SW 1271 (cell line): ENCODE measurements at places on chromosomes 1 and 21.

DNA sequence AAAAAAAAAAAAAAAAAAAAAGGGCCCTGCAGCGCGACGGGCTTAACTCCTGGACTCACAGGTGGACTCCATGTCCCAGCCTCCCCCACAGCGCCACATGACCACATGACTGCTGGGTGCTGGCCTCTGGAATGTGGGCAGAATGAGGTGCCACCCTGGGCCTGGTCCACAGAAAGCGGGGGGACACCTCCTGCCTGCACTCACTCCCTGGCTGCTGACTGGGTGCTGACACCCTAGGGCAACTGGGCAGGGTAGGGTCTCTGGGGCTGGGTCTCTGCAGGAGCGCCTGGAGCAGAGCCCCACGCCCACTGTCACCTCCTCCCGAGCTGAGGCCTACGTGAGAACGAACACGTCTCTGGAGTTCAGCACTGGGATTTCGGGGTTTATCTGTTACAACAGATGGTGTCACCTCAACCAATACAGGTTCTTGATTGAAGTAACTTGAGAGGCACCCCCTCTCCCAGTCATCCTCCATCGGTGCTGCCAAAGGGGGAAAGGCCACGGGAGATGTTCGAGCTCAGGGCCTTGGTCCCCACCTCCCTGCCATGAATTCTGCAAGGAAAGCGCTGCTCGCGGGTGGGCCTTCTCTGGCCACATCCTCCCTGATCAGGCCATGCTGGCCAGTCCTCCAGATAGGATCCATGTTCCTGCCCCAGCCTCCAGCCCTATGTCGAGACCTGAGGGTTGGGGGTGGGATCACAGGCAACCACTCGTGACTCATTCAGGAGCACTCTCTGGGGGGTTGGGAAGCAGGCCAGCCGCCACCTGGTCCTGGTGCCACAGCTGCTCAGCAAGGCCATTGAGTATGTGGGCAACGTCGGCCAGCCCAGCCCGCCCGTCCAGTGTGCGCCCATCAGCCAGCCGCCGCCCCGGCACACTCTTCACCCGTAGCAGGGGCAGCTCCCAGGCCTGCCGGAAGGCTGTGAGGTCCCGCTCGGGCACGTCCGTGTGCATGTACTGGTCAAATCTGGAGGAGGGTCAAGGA, 5.4 kb downstream of the CPLANE2 start:
- DNase-seq = no peak

DNA sequence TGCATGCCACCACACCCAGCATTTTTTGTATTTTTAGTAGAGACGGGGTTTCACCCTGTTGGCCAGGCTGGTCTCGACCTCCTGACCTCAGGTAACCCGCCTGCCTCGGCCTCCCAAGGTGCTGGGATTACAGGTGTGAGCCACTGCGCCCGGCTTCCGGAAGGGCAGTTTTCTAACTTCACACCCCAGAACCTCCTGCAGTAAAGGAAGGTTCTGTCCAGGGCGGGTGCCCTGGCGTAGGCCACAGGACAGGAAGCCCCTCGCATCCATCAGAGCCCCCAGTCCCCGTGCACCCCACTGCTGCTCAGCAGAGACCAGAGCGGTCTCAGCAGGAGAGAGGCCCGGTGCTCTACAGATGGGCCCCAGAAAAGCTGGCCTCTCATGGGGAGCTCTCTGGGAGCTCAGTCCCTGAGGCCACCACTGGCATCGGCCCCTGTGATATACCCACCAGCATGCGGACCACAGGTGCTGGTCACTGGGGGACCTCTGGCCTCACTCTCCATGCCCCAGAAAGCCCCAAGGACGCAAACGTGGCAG, 4.1 kb upstream of the DNMT3L start:
- DNase-seq = no peak

DNA sequence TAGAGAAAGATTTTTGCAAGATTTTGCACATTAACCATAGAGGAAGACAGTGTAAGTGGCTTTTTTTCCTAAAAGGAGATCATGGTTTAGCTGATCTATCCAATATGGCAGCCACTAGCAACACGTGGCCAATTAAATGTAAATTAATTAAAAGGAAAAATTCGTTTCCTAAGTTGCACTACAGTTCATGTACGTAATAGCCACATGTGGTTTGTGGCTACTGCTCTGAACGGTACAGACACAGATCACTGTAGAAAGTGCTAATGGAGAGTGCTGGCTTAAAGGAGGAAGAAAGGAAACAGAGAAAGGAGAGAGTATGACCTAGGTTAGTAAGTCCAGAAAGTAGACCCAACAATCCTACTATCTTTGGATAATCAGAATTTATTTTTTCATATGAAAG, 170.8 kb downstream of the SIPA1L2 start:
- no peak for DNase-seq

GRCh38 chr1:113048064-113048463, 24.9 kb upstream of the LRIG2 start:
- DNase-seq = no peak

DNA sequence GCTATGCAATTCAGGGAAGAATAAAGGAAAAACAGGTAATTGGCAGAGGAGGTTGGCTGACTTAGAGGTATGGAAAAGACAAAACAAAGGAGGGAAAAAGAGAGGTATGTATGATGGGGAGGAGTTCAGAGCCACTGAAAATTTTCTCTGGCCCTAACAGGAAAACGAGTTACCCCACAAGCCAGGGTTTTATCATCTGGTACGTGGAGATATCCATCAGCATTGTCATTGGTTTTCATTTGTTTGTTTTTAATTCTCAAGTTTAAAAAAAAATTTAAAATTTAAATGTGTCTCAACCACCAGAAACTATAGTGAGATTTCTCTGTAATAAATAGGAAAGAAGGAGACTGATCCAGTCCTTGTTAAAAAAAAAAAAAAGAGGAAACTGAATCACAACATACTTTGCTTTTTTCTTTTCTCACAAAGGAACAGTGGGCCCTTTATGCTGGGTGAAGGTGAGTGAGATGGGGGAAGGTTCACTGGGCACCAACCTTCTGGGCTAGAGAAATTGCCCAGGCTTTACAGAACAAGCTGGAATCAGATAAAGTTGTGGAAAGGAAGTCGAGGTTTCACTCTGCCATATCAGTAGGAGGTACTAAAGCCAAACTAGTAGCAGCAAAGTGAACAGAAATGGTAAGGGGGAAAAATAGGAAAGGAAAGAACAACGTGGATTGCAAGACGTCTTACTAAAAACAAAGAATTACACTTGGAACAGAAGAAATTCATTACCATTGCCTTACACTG, 2.7 kb downstream of the IFNAR2 start:
- no peak for DNase-seq

- no peak for DNase-seq
Measured at GRCh38 chr1:202243006-202243405, 49.4 kb downstream of the LGR6 start.

DNA sequence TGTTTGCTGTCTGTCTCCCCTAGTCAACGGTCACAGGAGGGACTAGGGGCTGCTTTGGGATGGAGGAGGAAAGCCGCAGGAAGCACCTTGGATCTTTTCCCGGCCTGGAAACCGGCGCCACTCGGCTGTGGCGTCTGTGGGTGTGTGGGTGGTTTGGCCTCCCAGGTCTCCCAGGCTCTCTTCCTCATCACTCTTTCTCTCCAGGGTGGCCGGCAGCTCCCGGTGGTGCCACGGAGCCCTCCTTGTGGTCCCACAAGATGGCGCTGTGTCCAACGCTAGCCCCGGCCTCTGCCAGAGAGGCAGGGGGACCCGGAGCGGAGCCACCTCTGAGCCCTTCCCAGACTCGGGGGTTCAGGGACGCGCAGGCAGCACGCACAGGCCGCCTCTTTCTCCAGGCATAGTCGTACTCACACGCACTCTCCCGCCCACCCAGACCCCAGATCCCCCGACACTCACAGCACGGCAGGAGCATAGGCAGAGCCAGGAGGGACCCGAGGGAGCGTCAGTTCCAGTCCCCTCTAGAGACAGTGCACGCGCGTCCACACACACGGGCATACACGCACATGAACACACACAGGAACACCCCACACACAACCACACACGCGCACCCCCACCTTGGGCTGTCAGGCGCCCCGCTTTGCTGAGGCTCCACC, 31.2 kb downstream of the CDCP2 start:
- DNase-seq = no peak

DNA sequence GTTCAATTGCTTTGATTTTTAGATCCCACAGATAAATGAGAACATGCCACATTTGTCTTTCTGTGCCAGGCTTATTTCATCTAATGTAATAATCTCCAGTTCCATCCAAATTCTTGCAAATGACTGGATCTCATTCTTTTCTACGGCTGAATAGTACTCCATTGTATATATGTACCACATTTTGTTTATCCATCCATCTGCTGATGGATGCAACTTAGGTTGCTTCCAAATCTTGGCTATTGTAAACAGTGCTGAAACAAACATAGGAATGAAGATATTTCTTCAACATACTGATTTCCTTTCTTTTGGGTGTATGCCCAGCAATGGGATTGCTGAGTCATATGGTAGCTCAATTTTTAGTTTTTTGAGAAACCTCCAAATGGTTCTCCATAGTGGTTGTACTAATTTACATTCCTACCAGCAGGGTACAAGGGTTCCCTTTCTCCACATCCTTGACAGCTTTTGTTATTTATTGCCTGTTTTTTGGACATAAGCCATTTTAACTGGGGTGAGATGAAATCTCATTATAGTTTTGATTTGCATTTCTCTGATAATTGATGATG, 344.4 kb downstream of the KCTD3 start:
- no peak for DNase-seq

GRCh38 chr1:213466541-213466940, 415.5 kb downstream of the RPS6KC1 start:
- DNase-seq = no peak

DNA sequence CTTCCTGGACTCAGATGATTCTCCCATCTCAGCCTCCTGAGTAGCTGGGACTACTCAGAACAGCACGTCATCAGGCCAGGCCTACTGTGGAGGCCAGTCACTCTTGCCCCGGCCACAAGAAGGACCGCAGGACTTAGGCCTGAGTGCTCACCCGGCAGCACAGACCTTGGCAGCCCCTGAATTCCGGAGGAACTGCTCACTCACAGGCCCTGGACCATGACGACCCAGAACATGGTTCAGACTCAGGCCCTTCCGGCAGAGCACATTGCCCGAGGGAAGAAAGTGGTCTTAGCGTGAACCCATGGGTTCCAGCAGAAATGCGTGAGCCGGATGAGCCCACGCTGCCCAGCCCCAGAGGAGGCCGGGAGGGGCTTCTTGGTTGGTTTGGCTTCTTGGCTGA, 177.3 kb upstream of the TMEM51 start:
- no peak for DNase-seq

DNA sequence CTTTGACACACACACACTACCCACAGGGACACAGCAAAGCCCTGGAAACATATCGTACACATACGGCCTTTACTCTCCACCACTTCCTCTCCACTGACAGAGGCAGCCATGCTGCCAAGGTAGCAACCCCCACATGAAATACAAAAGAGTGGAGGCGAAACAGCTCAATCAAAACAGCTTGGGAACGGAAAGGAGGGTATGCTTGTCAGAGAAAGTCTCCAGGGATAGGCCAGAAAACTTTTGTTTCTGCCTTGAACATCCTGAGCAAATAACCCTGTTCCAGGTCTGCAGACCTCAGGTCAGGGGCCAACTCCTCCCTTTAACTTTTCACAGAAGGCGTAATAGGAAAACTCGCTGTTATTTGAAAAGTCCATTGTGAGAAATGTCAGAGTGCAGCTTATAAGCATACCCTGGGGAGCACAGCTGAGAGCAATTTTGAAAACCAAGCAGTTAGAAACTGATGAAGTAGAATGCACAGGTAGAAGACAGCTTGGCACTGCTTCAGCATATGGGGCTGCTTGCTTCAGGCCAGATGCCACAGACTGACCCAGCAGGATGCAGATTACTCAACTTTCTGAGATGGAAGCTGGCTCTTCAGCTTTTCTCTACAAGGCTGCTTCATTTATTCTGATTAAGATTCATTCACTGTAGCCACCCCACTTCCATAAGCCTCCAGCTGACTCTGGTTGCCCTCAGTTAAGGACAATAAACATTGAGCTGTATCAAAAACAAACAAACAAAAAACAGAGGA, 18.0 kb downstream of the KIAA0319L start:
- DNase-seq = no peak

DNA sequence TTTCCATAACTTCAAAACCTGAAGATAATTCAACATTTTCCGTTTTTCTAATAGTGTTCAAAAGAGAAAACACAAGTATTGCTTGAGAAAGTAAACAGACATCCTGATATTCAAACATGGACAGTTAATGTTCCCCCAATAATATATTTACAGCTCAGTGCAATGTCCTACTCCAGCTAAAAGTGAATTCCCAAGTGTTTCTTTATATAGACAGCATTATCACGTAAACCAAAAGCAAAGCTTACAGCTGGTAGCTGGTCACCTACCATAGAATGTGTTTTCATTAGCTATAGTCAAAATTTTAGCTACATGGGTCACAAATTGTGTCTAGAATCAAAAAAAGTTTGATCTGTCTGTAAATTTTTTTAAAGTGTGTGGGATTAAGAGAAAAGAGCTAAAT, 34.9 kb downstream of the WLS start:
- DNase-seq = no peak

DNA sequence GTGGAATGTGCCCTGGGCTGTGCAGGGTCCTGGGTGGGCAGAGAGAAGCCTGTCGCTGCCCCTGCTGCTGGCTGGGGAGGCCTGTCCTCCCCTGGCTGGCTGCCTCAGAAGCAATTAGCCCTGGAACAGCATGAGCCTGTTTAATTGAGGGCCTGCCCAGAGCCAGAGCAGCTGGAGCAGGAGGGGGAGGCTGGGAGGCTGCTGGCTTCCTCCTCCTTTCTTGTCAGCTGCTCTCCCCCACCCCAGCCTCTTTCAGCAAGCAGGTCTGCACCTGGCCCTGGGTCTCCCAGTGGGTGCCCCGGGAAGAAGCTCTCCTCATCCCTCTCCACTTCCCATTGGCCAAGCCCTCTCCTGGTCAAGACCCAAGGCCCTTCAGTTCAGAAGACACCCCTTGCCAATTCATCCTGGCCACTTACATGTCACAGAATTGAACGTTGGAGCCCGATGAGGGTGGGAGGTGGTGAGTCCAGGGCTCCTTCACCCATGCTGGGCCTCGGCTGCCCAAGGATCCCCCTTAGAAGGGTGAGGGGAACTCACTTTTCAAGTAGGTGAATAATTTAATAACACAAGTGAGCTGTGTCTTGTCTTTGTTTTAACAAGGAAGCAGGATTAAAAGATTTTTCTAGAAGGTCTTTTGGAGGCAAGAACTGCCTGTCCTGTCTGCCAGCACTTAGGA, 13.2 kb downstream of the AMPD2 start:
- no peak for DNase-seq
